NCI-H510A treated with DMSO at 0.1 percent for 48 hours (cell line): ENCODE measurements at places on chromosomes 4 and X.

GRCh38 chrX:153879741-153880439, 6.1 kb downstream of the L1CAM start:
- DNase-seq = no peak

- no peak for DNase-seq
These were observed 130.4 kb upstream of the FRMPD4 start for GRCh38 chrX:12007881-12008280.

DNA sequence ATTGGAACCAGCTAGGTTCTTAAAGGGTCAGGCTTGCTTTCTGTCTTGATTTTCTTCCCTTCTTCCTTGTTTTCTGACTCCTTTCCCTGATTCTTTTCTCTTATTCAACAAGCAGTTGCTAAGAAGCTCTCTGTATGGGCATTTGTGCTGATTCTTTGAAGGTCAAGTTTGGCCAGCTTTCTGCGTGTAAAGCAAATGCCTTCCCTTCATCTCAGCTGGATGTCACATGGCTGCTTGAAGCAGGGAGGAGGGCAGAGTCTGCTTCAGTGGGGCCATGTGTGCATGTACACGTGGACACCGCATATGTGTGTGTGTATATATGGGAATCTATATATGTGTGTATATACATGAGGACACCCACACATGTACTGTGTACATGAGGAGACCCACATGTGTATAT, 139.9 kb upstream of the ATP6AP2 start:
- no peak for DNase-seq

DNA sequence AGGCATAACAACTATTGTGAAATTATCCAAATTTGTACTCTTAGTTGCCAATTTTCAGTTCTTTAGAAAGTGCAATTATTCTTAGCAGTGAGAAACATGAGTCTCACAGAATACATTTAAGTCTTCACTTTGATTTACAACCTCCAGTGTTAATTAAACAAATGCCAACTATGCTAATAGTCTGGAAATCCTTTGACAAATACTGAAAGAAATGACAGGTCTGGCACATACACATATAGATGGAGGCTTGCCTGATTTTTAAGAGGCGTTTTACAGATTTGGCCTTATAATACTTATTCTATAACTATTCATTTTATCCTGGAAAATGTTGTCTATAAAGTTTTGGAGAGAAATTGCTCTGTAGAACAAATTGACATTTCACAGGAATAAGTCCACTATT, 320.1 kb downstream of the TRIML1 start:
- no peak for DNase-seq

DNA sequence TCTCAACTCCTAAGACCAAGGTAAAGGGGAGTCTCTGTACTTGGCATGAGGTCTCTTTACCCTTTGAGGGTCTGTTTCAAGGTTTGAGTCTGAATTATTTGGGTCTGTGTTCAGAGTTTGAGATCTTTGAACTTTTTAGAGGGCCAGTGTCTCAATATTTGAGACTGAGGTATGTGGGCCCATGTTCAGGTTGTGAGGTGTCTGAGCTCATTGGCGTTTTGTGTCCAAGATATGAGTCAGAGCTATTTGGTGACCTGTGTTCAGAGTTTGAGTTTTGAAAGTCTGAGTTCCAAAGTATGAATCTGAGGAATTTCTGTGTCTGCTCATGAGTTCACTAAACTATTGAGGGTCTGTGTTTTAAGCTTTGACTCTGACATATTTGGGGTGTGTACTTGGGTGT, 36.7 kb upstream of the PAGE4 start:
- DNase-seq = no peak

GRCh38 chr4:107219681-107220080, 183.6 kb upstream of the DKK2 start:
- DNase-seq = no peak

DNA sequence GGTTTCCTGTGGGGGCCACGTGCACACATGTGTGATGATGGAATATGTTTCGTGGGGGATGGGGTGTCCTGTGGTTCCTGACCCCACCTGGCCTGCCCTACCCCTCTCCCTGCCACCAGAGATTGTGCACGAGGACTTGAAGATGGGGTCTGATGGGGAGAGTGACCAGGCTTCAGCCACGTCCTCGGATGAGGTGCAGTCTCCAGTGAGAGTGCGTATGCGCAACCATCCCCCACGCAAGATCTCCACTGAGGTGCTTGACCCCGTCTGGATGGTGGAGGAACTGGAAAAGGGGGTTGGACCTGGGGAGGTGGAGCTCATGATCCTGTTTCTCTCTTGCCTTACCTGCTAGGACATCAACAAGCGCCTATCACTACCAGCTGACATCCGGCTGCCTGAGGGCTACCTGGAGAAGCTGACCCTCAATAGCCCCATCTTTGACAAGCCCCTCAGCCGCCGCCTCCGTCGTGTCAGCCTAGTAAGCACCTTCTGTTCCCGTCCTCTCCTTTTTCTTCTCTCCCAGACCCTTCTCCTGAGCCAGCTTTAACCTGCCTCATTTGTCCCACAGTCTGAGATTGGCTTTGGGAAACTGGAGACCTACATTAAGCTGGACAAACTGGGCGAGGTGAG, 5.9 kb downstream of the CDK16 start:
- no peak for DNase-seq

DNA sequence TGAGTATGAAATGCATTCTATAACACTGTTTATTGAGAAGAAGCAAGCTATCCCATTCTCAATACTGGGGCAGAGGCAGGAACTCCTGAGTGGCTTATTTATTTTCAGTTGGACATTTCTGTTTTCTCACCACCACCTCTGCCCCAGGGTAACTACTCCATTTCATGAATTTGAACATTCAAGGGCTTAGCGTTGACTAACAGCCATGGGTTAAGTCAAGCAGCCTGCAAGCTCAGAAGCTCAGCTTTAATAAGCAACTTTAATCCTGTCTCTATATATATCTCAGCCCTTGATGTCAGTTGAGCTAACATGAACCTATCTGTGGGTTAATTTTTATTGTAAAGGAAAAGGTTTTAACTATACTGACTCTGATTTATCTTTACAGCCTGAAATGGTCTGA, 93.8 kb downstream of the MBNL3 start:
- no peak for DNase-seq

DNA sequence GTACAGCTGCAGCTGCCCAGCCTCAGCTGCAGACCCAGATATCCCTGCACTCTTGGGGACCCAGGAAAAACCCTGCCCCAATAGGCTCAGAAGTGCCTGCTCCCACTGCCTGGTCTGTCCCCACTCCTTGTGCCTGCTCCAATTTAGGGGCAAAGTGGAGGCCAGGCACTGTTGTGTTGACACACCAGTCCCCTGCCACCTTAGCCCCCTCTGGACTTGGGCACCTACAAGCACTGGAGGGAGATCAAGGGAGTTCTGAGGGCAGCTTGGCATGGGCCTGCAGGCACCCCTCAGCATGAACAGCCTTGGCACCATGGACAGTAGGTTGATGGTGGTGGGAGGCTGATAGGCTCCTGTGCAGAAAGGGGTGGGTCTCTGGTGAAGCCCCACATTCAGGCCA, 2020.8 kb upstream of the ADGRL3 start:
- DNase-seq = no peak

DNA sequence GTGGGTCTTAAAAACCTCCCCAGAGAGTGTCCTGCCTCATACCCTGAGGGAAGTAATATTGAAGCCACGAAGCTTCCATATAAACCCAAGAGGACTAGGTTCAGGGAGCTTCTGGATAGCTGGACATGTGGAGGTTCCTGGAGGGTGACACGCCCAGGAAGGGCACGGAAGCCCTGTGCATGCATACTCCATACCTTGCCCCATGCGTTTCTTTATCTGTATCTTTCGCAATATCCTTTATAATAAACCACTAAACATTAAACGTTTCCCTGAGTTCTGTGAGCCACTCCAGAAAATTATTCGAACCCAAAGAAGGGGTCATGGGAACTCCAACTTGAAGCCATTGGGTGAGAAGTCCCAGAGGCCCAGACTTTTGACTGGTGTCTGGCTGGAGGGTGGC, 45.7 kb upstream of the HPF1 start:
- no peak for DNase-seq

DNA sequence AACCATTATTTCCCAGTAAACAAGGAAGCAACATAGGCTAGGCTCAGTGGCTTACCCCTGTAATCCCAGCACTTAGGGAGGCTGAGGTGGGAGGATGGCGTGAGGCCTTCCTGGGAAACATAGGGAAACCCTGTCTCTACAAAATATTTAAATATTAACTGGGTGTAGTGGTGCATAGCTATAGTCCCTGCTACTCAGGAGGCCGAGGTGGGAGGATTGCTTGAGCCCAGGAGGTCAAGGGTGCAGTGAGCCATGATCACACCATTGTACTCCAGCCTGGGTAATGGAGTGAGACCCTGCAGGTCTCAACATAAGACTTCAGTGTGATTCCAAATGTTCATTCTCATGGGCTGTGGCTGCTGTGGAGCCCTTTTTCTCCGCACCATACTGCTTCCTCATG, 34.9 kb downstream of the FHDC1 start:
- no peak for DNase-seq

GRCh38 chrX:56744996-56745395, 16.0 kb downstream of the NBDY start:
- DNase-seq = no peak

DNA sequence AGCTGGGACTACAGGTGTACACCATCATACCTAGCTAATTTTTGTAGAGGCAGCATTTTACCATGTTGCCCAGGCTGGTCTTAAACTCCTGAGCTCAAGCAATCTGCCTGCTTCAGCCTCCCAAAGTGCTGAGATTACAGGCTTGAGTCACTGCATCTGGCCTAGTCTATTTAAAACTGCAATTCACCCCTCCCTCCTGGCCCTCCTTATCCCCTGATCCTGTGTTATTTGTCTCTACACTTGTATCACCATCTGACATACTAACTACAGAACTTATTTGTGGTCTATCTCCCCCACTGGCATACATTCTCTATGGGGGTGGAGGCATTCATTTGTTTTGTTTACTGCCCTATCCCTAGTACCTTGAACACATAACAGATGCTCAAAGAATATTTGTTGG, 23.7 kb downstream of the CC2D2A start:
- DNase-seq = no peak

DNA sequence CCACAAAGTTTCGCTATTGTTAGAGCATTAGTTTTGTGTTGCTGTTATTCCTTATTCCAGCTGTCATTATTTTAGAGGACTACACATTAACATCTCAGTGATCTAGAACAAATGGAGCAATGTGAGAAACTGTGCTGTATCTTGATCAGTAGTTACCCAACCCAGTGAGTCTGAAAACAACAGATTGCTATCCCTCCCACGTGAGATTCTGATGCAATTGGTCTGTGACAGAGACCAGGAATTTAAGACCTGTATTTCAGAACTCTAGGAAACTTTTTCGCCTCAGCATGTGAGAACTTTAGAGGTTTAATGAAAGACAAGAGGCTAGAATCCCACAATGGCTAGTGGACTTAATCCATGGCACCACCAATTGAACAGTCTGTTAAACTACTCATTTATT, 35.7 kb upstream of the CDS1 start:
- no peak for DNase-seq
